Activated naive CD4-positive, alpha-beta T cell treated with anti-CD3 and anti-CD28 coated beads, Interleukin-2, amount 50 U/mL, for 72 hours (primary cell): ENCODE measurements at places on chromosomes 4 and X.

DNA sequence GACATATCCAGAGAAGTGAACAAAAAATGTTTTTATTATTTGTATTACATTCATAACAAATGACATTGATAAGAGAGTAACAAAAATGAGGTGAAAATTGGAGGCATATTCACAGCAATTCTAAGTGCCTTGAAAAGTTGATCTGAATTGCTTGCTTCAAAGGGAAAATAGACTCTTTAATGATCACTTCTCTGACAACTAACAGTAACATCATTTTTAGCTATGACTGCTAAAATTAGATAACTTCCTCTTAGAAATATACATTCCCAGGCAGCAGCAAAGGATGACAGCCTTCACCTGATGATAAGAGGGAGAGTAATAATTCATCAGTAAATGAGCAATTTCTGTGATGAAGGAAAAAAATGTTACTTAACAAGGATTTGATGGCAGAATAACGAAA, 472.5 kb downstream of the PCDH10 start:
- no peak for DNase-seq

GRCh38 chr4:177492022-177492421, 49.8 kb upstream of the AGA start:
- no peak for DNase-seq

- no peak for DNase-seq
These were observed 102.1 kb downstream of the ITIH6 start for GRCh38 chrX:54695816-54696487.

DNA sequence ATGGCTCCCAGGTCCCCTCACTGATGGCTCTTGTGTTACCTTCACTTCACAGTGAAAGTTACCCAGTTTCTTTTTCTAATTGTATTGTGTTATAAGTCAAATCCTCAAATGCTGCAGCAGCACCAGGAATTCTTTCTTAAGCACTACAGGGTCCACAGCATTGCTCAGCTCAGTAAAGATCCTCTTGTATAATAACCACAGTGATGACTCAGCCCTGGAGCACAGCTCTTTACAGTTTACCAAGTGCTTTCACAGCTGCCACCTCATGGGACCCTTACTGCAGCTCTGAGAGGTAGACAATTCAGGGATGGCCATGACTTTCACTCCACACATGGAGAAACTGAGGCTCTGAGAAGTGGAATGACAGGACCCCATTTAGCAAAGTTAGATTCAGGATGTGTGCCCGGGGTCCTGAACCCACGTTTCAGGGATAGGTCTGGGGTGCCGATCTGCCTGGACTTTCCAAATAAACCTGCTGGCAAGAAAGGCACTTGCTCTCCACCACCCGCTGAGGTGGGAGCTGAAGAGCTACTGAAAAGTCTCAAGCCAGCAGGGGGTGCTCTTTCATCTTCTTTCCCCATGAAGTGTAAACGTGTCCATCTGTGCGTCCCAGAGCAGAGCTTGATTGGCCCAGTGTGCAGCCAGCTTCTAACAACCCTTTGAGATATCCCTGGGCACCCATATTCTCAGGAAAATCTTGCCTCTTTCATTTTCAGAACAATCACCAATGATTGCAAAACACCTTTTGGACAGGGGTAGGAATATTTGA, 35.7 kb upstream of the GABRQ start:
- DNase-seq = no peak

DNA sequence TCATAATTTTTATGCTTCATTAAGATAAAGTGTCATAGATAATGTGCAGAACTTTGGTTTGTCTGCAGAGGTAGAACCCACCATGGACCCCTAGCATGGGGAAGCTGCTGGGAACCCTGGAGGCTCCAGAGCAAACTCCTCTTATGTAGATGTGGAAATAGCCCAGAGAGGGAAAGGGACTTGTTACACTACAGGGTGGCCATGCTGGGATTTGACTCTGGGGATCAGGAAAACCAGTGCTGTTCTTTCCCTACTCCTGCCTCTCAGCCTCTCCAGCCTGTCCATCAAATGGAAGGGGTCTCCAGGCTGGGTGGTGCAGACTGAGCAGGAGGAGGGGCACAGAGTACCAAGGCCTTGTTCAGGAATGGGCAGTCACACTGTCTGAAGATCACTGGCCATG, 54.2 kb downstream of the MSX1 start:
- DNase-seq = no peak

DNA sequence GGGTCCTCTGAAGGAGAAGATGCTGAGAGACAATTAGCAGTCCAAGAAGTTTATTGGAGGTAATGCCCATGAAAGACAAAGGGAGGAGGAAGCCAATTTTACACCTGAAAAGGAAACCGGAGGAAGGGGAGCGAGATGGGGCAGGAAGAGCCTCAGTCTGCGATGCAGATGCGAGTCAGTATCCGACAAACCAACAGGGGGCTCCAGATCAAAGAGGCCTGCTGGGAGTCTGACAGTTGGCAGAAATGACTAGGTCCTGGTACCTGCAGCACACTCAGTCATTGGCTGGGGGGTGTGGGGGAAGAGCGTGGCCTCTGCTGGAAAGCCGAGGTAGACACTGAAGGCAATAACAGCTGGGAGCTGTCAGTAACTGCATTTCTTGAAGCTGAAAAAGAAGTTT, 231.1 kb upstream of the CENPE start:
- DNase-seq = no peak

DNA sequence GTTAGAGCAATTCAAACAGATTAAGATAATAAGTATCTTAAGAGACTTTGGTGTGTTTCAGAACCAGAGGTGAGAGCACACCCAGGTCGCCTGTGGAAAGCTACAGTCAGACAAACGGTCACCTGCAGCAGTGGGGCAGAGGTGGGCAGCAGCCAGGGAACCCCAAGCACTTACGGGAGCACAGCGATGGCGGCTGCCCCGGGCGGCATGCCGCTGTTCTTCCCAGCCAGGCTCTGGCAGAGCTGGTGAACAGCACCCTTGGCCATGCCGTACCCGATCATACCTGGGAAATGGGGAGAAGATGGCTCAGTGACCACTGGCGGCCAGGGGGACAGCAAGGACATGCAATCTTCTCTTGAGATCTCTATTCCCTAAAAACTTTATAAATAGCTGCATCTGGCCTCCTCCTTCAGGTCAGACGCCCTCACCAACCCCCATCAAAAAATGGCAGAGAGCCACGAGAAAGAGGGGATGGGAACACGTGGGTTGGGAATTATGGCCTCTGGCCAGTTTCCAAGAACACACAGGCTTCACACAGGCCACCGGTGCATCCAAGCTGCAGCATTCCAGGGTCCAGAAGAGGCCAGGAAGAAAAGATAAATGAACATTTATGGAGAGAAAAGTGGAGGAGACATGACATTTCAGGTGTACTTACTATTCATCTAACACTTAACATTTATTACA, 19.7 kb downstream of the QDPR start:
- no peak for DNase-seq

- no peak for DNase-seq
These were observed 2.0 kb downstream of the PRKX start for GRCh38 chrX:3711331-3711917.

- no peak for DNase-seq
These were observed 274.3 kb upstream of the NR3C2 start for GRCh38 chr4:148716431-148717052.

DNA sequence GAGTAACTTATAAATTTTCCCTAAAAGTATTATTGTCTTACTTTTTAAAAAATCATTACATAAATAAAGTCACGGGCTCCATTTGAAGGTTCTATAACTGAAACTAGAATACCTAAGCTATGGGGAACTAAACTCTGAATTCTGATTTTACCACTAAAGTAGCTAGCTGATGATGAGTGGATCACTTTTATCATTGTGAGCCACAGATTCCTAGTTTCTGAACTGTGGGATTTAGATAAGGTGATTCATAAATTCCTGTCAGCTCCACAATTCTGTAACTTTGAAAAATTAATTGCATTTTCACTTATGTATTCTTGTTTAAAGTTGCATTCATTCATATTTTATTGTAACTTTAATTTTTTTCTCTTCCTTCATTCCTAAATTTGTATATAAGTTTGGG, 540.9 kb downstream of the GBA3 start:
- DNase-seq = no peak

DNA sequence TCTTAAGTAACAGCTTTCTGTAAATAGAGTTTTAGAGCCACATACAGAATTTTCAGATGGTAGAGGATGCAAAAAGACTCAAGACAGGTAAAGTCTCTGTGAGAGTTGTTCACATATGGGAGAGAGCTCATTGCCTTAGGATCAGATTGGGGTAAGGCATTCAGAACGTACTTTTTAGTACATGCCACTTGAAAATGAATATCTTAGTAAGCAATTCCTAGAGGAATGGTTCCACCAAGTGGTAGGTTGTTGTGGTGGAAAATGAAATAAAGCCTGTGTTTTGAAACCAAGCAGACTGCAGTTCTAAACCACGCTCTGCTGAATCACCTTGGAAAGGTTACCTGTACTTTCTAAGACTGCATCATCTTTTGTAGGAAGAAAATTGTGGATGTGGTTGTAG, 547.0 kb upstream of the LCORL start:
- DNase-seq = no peak

DNA sequence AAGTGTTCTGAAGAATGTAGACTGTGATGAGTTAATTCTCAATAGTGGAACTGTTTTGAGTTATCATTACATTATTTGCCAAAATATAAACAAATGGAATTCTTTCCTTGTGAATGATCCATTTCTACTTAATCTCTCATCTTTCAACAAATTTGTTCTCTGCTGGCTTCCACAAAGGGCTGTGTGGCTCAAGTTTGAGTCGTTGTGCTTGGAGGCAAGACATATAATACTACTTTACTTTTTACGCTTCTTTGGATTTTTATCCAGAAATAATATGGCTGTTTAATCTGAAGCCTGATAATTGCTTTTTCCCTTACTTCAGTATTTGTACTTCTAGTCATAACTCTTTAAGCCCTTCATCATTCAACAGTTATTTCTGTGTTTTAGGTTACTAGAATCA, 169.5 kb downstream of the ARHGAP10 start:
- DNase-seq = no peak

- DNase-seq = no peak
These were observed 128.1 kb downstream of the FAM13A start for GRCh38 chr4:88928852-88929251.

DNA sequence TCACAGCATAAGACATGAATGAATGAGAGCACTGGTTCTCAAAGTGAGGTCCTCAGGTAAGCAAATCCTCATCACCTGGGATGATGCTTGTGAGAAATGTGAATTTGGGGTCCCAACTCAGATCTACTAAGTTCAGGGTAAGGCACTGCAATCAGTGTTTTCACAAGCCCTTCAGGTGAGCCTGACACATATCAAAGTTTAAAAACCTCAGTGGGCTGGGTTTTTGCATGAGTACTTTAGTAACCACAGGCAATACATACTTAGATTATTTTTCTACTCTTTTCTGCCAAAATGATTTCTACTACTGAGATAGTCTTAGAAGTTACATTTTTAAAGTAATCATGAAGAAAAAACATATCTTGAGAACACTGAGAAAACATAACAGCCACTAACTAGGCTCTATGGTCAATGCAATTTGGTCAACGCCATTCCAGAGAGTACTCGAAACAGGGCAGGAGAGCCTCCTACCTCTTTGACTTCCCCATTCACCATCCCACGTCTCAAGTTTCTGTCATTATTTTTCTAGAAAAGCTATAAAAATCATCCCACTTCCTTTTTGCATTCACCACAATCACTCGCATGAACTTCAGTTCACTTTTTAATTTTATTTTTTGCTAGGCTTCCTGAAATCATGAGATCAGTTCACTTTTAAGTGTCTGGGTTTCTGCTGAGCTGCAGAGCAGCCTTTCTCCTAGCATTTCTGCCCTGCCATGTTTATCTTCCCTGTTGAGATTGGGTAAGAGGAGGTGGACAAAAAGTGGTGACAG, 73.8 kb downstream of the MFAP3L start:
- DNase-seq = no peak

- DNase-seq = no peak
These were observed 28.1 kb downstream of the HPGD start for GRCh38 chr4:174494146-174494545.

DNA sequence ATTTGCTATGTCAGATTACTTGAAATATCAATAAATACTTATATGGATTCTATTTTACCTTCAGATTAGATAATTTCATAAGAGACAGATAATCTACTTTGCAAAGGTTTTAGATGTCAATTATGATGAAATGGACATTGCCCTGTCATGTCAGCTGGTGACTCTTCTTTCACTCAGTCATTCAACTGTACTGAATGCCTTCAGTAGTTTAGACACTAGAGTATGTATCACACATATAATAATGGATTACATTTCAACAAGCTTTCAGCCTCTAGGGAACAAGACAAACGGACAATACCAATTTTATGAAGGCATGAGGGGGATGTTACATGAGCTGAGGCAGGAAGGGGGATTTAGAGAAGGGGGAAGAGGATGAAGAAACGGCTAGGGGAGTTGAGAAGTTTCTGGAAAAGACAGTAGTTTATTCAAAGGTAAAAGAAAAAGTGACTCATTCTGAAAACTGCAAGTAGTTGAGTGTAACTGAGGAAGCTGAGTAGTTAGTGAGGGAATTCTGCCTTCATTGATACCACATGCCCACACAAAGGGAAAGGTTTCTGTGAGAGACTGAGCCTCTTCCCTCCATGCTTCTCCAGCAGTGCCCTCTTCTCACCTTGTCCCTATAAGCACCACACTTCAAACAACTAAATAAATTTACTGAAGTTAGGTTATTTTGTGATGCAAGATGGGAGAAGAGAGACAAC, 25.7 kb downstream of the SLC9B2 start:
- DNase-seq = no peak

- DNase-seq = no peak
These were observed 58.5 kb upstream of the PABPC4L start for GRCh38 chr4:134260126-134260525.

GRCh38 chr4:183403486-183403885, 41.0 kb upstream of the CDKN2AIP start:
- no peak for DNase-seq

GRCh38 chr4:94410678-94411206, 41.0 kb upstream of the PDLIM5 start:
- DNase-seq = no peak

- DNase-seq = no peak
These were observed 113.5 kb downstream of the RPA4 start for GRCh38 chrX:96997196-96997595.

DNA sequence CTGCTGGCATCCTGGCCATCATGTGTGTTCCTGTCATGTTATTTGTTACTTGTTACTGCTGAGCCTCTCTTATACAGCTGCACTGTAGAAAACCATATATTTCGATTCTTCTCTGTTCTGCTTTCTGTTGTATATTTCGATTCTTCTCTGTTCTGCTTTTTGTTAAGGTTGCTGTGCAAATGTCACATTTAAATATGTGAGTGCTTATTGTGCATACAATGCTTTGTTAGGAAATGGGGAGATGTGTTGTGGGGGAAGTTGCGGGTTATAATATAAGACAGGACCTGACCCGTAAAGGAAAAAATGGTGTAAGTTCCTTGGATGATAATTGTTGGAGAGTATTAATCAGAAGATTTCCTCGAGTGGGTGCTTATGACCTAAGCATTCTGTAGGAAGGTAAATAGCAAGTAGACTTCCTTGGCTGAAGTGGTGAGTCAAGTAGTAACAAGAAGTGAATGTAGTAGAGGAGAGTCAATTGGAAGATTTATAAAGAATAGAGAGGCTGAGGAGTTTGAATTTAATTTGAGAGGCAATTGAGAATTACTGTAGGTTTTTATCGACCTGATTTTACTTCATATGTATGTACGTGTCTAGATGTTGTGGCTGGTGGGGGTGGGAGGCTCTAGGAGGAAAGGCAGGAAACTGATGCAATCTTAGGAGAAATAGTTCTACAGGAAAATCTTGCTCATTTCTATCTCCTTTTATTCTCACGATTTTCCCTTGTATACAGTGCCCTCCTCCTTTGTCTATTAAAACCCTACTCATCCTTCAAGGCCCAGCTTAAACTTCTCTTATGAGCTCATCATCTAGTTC, 8.5 kb downstream of the OGT start:
- DNase-seq = no peak
